ENCODE measurements at places on chromosomes 7 and 10. TPM values are rescaled to one million over a fixed set of nuclear protein-coding genes. Genes with fewer than 3 reads are reported as not detected.

DNA sequence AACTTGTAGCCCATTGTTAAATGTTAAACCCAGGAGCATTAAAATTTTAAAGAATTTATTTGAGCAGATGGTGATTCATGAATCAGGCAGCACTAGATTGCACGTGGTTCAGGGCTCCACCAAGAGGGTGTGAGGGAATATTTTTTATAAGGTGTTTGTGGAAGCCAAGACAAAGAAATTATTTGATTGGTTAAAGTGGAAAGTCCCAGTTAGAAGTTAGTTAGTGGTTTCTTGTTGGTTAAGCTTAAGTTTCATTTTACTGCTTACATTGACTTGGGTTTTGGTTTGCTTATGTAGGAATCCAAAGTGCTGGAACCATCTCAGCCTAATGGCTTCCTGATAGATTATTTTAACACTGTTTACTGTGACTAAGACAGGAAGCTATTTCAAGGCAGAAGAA is 906.2 kb downstream of the LRMDA start:
- DNase-seq = no peak

Gene ADRB1
- 35.6 TPM for total RNA-seq

- DNase-seq = no peak
Measured at GRCh38 chr7:93913197-93913596, 6.8 kb downstream of the GNGT1 start.

DNA sequence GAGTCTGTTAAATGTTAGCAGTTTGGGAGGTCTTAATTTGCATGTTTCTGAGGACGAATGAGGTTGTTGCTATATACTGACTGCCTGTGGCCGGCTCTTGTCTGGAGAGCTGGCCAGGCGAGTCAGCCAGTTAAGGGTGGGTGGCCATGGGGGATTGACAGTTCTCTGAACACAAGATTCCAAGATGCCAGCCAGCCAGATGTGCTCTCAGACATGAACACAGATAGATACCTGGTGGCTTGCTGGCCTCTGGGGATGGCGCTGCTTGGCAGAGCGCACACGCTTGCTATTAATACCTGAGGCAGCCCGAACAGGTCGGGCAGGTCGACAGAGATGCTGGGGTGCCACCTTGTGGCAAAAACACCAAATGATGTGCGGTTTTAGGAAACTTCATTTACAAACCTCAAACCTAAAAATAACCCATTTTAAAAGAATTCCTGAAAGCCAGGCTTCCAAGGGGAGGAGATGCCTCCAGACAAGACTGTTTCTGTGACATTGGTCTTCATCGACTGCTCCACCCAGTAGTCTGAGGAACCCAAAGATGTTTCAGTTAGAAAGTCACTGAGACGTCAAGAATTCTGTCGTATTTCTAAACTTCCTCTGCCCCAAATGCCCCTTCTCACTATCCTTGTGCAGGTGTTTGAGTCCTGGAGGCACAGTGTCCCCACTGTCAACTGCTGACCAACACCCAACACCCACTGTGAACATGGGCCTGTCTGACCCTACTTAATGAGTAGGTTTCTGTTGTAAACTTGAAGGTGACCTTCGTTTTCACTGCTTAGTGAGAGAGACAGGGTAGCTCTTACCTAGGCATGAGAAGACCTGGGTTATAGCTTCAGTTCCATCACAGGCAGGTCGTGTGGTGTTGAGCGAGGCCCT is 123.4 kb downstream of the NT5C2 start:
- peak; percentile 73 for DNase-seq

DNA sequence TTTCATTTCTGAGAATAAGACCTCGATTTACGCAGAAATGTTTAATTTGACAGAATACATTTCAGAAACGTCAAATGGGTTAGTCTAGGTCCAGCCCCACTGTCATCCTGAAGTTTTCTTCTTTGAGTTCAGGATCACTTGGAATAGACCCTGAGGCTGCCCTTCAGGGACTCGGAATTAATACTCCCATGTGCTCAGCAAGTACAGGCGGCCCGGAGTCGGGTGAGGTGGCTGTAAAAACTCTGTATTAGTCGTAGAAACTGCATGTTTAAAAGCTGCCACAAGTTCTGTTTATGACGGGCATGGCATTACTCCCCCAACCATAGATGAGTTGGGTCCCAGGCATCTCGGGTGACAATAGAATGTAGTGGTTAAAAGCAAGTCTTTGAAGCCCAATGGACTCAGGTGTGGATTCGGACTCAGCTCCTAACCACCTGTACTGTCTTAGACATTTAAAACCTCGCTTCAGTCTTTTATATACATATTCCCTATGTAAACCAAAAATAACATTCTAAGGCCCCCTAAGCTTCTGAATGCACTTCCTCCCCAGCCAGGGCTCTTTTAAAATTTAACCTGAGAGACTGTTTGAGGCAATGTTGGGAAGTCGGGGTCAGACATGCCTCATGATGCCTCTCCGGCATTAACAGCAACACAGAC is 216.3 kb downstream of the ADARB2 start:
- DNase-seq = no peak

Data from lower lobe of right lung (tissue), 2 donors.